ENCODE measurements at places on chromosomes 1 and 21.

DNA sequence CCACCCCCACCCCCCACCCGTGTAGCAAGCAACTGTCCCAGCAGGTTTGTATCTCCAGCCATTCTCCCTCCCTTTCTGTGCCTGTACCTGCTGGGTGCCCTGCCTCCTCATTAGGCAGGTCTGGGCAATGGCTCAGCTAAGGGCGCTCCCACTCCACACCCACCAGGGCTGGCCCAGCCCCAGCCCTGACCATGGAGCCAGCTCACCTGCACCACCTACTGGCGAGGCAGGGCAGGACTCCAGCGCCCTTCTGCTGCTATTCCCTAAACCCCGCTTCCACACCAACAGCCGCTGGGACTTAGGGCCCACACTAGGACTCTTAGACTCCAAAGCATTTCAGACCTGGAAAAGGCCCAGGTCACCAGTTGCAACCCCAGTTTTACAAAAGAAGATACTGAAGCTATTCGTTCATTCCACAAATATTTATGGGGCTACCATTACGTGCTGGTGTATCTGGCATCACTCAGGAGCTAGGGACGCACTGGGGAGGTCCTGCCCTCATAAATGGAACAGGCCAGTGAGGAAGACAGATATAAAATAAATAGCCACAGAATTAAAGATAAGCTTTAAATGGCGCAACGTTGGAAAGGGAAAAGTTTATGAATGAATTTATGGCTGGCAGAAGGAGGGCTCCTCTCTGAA lies 24.0 kb downstream of the PGLYRP3 start:
- no peak for DNase-seq

- no peak for DNase-seq
These were observed 1242.0 kb downstream of the AMY1C start for GRCh38 chr1:104991702-104992101.

GRCh38 chr21:28771790-28772501 lies 220.7 kb downstream of the LTN1 start:
- DNase-seq, result peak; percentile 59

DNA sequence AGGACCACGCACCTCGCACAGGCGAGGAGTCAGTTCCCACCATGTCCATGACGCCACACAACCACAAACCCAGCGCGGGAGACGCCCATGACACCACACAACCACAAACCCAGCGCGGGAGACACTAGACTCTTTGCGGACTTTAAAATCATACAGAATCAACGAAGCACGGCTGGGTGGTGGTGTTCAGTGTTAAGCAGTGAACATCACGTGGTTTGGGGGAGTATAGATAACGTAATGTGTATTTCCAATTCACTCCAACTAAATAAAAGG lies 19.2 kb downstream of the PTTG1IP start:
- no peak for DNase-seq

DNA sequence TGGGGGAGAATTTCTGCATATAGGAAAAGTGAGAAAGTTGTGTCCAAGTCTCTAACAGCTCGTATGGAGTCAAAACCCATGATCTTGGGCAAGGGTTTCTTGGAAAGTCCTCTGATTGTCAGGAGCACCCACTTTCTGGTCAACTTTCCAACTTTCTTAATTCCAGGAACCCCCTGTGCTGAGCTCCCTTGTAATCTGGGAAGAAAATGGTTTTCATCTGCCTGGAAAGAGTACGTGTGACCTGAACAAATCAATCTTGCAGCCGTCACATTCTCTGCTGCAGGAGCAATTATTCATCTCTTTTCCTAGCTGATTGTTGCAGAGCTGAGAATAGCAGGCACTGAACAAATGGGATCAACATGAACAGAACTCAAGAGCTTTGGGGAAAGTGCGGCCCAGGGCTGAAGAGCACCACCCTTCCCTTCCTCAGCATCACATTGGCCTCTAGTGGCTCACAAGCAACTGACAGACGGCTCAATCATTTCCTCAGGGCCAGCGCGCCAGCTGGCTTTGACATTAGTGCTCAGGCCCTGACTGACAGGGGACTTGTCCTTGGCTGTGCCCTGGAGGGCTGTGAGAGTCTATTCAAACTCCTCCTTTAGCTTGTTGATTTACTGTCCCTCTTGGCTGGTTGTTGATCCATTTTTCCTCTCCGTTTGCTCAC lies 295.2 kb downstream of the HLX start:
- DNase-seq, result no peak

GRCh38 chr21:44370786-44371410 lies 17.5 kb downstream of the TRPM2 start:
- no peak for DNase-seq

GRCh38 chr21:26783466-26784195 lies 61.6 kb downstream of the ADAMTS1 start:
- DNase-seq, result no peak

DNA sequence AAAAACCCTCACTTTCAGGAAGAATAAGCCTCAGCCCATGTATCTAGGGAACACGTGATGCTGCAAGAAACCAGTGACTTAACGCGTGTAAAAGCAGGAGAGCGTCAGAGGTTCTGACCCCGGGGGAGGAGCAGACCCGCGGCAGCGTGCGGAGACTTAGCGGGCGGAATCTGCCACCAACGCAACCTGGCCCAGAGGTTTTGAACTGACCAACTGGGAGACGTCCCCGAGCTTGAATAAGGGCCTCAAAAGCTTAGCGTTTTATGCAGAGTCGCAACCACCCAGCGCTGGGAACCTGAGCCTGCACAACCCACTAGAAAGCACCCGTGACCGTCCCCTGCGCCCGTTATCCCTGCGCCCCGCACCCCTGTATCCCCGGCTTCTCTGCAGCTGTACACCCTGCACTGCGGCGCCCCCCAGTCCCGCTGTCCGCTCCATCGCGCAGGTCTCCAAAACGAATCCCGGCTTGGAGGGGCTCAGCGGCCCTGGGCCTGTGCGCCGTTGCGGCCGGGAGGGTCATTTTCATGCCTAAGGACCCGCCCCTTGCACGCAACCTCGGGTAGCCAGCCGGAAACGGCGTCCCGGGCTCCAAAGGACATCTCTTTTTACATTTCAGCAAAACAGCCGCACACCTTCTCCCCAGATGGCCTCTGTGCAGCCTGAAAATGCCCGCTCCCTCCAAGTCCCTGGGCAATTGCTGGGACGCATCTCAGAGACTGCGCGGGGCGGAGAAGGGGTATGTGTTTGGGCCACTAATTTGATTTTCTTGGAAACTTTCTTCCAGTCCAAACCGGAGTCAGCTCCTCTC lies 29.4 kb upstream of the TRIM17 start:
- no peak for DNase-seq

DNA sequence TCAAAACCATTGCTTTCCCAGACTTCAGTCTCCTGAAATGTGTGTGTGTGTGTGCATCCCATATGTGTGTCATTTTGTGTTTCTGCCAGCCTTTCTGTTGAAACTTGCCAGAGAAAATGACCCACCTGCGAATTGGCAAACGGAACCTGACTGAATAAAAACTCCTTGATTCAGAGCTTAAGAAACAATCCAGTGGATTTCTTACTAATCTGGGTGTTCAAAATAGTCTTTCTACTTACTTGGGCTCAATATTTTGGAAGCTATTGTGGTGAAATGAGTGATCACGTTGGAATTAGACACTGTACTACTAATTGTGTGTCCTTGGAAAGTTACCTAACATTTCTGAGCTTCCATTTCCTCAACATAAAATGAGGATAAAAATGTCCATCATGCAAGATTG lies 138.9 kb upstream of the ERG start:
- DNase-seq, result no peak

- DNase-seq, result no peak
These were observed 5.8 kb downstream of the SHISA4 start for GRCh38 chr1:201894343-201895119.

- DNase-seq, result no peak
These were observed 529 bp downstream of the EGLN1 start for GRCh38 chr1:231421546-231421970.

- DNase-seq, result no peak
These were observed 6.8 kb downstream of the GJC2 start for GRCh38 chr1:228156515-228156881.

- DNase-seq, result no peak
These were observed 4.0 kb downstream of the TRAF3IP3 start for GRCh38 chr1:209759829-209760359.

GRCh38 chr1:234889643-234890042 lies 239.0 kb downstream of the TOMM20 start:
- DNase-seq, result no peak

- no peak for DNase-seq
These were observed 15.2 kb downstream of the F3 start for GRCh38 chr1:94526152-94526980.

GRCh38 chr21:28767523-28767922 lies 225.2 kb downstream of the LTN1 start:
- no peak for DNase-seq

DNA sequence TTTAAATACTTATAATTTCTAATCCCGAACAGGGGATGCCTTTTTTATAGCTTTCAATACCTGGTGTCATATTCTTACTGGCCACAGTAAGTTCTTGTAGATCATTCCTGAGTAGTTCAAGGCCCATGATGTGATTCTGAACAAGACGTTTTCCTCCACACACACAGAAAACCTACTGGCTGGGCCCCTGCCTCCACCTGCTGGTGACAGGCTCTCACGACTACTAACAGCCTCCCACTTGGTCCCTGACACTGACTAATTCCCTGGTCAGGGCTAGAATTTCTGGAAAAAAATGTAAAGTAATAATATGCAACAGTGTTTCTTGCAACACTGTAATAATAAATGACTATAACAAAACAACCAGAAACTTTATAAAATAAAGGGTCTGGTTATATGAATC lies 50.4 kb upstream of the RIPK4 start:
- DNase-seq, result peak; percentile 59

- no peak for DNase-seq
These were observed 160.9 kb upstream of the CSF3R start for GRCh38 chr1:36643371-36644270.

- no peak for DNase-seq
These were observed 10.7 kb downstream of the KCNA10 start for GRCh38 chr1:110508028-110508940.

DNA sequence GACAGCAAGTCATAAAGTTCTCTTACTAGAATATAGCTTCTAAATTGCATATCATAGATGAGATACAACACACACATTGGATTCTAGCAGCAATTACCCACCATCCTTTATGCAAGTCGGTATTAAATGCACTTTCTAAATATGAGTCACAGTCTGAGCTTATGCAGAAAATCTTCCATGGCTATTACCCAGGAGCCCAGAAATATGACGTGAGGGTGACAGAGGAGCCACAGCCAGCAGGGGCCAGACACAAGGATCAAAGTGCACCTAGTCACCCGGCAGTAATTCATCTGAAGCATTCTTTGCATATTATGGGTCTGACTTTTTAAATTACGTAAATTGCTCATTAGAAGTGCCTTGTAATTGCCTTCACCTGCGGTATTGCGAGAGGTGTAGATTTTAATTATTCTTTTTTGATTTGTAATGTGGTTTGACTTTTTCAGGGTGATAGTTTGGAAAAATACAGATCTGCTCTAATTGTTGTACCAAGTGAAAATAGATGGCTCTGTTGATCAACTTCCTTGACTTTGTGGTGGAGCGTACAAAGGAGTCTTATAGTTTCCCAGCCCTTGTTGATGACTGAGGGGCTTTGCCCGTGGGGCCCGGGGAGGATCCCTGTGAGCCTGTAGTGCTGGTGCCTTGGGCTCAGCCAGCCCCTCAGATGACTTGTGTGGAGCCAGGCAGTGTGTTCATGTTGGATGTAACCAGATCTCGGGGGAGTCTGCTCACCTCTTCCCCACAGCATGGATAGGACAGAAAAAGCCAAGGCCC lies 470.0 kb upstream of the VAMP3 start:
- peak; percentile 87 for DNase-seq

- DNase-seq, result no peak
These were observed 699 bp downstream of the ECHDC2 start for GRCh38 chr1:52920791-52921291.

GRCh38 chr1:234368320-234369032 lies 4.8 kb upstream of the COA6 start:
- DNase-seq, result no peak

- no peak for DNase-seq
These were observed 11.2 kb downstream of the TNFRSF1B start for GRCh38 chr1:12177999-12178441.
